ENCODE measurements at places on chromosomes 16 and 17.

GRCh38 chr17:47803751-47804150 is 17.8 kb downstream of the OSBPL7 start:
- no peak for DNase-seq

DNA sequence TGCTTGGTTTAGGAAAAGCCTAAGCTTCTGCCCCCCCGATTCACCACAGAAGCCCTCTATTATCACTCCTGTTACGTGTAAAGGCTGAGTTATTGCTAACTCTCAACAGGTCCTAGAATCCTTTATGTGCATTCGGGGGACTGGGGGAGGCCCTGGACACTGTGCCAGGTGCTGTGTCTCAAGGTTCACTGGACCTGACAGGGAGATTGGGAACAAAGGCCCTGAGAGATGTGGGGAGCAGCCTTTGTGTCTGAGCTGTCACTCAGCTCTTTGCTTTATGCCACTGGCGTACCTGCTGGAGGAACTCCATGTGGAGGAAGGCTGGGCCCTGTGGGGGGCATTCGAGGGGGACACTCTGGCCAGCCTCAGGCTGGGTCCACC is 65.9 kb downstream of the METRNL start:
- no peak for DNase-seq

DNA sequence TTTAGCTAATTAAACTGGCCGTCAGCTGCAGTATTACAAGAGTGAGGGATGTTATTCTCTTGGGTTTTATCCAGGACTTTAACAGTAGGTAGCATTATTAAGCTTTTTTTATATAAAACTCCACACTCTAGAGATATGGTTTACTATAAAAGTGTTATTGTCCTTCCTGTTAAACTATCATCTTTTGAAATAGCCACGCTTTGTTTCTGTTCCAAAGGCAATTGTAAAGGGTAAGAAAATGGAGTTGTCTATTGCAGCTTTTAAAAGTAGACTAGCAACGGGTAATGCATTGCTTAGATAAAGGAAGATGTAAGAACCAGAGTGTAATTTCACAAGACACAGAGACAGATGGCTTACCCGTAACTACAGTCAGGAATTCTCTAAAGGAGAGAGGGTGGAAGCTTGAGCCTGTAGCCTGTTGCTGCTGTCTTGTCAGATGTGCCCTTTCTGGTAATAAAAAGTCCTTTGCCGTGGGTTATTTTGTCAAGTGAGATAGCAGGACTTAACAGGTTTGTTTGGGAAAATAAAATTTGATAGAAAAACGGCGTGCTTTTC is 56.4 kb downstream of the WWOX start:
- no peak for DNase-seq

GRCh38 chr16:55526441-55526840 is 17.6 kb downstream of the LPCAT2 start:
- no peak for DNase-seq

DNA sequence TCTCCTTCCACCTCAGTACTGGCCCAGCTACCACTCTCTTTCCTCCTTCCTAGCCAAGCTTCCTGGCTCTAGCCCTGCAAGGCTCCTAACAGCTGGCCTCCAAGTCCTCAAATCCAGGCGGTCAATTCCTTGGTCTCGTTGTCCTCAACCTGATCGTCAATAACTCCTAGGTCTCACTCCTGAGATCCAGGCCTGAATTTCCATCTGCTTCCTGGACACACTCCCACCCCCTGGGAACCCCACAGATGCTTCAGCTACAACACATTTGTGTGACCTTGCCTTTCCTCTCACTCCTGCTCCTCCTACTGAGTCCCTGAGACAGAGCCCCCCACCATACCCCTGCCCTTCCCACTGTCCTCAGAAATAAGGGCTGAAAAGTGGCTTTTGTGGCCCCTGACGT is 2.3 kb downstream of the ENKD1 start:
- no peak for DNase-seq

GRCh38 chr16:70750893-70751467 is 50.0 kb downstream of the VAC14 start:
- no peak for DNase-seq

GRCh38 chr16:87506423-87507350 is 13.9 kb upstream of the ZCCHC14 start:
- no peak for DNase-seq

GRCh38 chr16:37511-37910 is 15.9 kb downstream of the POLR3K start:
- no peak for DNase-seq

DNA sequence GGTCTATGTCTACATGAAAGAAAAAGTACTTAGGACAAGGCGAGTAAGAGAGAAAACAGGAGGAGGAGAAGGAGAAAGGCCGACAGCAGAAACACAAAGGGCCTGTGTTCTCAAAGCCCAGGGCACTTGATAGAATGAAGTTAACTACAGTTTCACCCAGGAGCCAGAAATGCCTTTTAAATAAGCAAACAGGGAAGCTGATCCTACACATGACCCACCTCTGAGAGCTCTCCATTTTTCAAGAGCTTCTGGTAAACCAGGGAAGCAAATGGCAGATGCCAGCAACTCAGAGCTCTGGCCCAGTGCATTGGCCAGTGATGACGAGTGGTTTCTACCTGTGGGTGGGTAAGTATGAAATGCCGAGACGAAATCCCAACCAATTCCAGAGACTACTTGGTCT is 163.4 kb downstream of the ZFHX3 start:
- no peak for DNase-seq

GRCh38 chr17:30472238-30472890 is 4.8 kb upstream of the GOSR1 start:
- no peak for DNase-seq

DNA sequence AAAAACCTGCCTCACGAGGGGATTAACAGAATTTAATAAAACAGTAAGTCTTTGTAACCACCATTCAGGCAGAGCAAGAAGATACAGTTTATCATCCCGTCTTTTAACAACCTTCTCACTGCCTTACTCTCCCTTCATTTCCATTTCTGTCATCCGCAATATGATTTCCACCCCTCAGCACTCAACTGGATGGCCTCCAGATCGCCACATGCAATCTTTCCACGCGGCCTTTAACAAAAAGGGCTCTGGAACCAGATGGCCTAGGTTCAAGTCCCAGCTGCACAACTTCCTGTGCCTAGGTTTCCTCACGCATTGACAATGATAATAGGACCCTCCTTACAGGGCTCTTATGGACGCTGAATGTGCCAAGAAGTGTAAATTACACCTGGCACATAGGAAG is 103.6 kb downstream of the GAS7 start:
- no peak for DNase-seq

DNA sequence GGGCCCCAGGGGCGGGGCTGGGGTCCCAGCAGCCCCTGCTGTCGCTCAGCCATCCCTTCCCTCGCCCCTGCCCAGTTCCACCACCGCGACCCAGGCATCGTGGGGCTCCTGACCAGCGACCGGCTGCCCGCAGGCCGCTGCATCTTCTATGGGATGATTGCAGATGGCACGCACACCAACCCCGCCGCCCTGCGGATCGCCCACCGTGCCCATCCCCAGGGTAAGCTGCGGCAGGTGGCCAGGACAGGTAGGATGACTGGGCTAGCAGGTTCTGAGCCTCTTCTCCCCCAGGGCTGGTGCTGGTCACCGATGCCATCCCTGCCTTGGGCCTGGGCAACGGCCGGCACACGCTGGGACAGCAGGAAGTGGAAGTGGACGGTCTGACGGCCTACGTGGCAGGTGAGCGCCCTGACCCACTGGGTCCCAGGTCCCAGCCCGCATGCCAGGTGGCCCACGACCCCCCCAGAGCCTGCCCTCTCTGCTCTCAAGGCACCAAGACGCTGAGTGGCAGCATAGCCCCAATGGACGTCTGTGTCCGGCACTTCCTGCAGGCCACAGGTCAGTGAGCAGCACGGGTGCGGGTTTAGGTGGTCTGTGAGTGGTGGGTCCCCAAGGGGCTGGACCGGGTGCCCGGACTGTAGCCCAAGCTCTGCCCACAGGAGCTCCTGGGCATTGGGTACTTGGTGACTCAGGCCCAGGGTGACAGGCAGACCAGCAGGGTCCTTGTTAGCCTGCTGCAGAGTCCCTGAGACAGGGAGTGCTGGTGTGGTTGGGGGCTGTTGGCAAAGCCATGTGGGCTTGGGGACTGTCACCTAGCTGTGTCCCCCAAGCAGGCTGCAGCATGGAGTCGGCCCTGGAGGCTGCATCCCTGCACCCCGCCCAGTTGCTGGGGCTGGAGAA is 2.8 kb downstream of the CEMP1 start:
- DNase-seq, result no peak

GRCh38 chr17:77611791-77612502 is 346.6 kb upstream of the TNRC6C start:
- no peak for DNase-seq

DNA sequence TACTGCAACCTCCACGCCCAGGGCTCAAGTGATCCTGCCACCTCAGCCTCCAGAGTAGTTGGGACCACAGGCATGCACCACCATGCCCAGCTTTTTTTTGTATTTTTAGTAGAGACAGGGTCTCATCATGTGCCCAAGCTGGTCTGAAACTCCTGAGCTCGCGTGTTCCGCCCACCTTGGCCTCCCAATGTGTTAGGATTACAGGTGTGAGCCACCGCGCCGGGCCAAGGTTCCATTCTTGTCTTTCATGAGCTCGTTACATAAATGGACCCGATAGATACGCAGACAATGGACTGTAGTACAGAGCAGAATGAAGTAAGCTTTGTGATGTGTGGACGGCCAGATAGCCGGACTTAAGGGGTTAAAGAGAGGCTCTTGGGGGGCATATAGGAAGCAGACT is 19.3 kb downstream of the UBN1 start:
- no peak for DNase-seq

DNA sequence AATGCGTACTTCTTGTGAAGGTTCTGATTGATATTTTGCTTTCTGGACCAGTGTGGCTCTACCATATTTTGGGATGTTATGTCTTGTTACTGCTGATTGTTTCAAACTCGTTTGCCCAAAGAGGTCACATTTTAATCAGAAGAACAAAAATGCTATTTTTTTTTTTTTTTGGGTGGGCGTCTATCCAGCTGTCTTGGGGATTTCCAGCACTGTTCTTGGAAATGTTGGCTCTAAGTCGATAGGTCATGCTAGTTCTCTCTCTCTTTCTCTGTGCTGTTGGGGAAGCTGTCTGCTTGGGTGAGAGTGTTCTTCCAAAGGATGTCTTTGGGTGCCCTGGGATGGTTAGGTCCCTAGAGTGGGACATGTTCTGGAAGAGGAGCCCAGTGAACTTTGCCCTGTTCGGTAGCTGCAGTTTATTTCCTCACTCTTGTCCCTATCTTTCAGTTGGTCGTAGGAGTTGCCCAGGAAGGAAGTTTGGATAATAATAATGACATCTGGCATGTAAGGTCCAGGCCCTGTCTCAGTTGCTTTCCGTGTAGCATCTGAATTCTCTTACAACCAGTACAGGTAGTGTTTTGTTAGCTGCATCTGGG is 2.9 kb downstream of the IRF8 start:
- no peak for DNase-seq

DNA sequence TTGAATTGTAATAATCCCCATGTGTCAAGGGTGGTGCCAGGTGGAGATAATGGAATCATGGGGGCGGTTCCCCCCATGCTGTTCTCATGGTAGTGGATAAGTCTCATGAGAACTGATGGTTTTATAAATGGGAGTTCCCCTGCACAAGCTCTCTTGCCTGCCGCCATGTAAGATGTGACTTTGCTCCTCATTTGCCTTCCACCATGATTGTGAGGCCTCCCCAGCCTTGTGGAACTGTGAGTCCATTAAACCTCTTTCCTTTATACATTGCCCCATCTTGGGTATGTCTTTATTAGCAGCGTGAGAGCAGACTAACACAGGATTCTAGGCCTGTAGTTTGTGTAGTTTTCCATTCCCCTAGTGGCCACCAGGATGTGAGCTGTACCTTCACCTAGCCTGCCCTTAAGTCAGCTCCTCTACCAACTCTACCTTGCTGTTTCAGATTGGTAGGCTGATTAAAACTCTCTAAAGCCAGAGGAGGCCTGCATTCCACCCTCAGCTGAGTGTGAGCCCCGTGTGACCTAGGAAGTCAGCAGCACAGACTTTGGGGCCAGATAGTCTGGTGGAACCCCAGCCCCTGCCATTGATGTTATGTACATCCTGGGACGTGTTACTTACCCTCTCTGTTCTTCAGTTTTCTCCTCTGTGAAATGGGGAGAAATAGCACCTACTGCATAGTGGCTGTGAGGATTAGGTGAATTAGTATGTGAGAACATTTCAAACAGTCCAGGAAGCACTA is 252.4 kb upstream of the CACNG5 start:
- DNase-seq, result no peak

GRCh38 chr16:79008036-79008868 is 592.3 kb downstream of the MAF start:
- DNase-seq, result peak; percentile 18

DNA sequence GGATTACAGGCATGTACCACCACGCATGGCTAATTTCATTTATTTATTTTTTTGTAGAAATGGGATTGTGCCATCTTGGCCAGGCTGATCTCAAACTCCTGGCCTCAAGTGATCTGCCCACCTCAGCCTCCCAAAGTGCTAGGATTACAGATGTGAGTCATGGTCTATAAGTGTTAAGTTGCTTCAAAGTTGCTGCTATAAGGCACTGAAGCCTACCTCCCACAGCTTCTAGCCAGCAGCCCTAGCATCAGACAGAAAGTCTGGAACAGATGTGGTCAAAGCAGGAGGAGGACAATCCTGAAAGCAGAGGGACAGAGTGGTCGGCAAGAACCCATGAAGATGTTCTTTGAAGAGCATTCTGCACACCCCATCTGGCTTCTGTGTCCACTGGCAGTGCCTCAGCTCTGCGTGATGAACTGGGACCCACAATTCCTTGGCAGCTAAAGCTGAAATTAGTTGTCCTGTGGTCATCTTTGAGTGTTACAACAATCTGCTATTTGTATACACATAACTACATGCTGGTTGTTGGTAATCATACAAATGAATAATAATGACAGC is 11.2 kb downstream of the MAP3K14 start:
- DNase-seq, result no peak

DNA sequence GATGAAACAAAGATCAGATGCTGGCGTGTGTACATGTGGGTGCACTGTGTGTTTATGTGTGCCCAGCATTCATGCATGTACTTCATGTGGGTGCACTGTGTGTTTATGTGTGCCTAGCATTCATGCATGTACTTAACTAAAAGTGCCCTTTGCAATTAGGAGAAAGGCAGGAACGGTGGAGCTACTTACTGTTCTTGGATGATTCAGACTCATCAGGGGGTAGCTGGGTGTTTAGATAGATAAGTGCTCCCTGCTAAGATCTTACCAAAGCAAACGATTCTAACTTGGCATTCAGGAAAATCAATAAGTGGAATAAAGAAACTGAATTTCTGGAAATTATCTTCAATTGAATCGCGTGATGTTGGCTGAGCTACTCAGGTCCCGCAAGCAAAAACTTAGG is 8.6 kb upstream of the MYH2 start:
- DNase-seq, result no peak

DNA sequence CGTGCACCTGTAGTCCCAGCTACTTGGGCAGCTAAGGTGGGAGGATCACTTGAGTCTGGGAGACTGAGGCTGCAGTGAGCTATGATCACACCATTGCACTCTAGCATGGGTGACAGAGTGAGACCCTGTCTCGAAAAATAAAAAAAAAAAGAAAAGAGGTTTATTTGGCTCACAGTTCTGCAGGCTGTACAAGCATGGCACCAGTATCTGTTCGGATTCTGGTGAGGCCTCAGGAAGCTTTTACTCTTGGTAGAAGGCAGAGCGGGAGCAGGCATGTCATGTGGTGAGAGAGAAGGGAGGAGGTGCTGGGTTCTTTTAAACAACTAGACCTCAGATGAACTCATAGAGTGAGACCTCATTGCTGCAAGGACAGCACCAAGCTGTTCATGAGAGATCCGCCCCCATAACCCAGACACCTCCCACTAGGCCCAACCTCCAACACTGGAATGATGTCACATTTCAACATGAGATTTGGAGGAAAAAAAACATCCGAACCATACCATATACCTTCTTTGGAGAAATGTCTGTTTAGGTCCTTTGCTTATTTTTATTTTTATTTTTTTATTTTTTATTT is 10.3 kb upstream of the RMI2 start:
- DNase-seq, result no peak

All from NT2/D1 (cell line).